ENCODE measurements at places on chromosomes 11 and 22.

GRCh38 chr11:40190294-40190693 is 1269.2 kb downstream of the LRRC4C start:
- no peak for DNase-seq

DNA sequence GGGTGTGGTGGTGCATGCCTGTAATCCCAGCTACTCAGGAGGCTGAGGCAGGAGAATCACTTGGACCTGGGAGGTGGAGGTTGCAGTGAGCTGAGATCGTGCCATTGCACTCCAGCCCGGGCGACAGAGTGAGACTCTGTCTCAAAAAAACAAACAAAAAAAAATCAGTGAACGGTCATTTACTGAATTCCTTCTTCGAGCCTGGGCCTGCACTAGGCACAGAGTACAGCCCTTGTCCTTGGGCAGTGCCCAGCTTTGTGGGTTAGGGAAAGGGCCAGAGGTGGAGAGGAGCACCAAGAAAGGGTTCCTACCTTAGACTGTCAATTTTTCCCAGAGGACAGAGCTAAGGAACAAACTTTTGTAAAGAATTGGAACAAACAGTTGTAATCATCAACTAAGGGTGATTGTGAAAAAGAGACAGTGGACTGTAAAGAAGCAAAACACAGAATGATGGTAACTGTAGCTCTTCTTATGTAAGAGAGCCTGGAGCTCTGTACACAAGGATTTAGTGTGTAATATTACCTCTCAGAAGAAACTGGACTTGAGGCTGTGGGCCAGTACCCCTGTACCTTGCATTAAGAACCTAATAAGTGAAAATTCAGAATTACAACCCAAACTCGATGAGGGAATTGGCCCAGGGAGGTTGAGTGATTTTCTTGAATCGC is 10.8 kb downstream of the GVQW3 start:
- DNase-seq, result no peak

DNA sequence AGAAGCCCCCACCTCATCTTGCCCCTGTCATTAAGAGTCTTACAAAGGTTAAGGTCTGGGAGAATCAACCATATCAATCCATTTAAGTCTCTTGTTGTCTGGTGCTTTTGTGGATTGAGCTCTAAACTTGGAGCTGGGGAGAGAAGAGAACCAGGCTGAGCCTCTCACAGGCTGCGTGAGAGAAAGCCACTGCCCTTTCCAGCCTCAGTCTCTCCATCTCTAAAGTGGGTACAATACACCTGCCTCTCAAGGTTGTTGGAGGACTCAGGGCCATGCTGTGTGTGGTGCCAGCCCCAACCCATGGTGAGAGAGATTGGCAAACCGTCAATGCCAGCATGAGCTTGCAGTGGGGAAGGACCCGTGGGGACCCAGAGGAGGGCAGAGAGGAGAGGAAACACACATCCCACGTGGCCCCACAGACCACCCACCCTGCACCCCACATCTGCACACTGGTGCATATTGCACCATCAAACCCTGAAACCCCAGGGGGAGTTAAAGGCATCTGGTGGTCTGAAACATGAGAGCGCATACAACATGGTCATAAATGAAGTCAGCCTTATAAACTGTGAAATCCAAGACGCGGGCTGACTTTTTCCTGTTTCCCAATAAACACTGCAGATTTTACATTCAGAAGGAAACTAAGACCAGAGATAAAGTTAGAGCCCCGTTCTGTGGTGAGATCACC is 27.5 kb upstream of the FBLN1 start:
- DNase-seq, result no peak

DNA sequence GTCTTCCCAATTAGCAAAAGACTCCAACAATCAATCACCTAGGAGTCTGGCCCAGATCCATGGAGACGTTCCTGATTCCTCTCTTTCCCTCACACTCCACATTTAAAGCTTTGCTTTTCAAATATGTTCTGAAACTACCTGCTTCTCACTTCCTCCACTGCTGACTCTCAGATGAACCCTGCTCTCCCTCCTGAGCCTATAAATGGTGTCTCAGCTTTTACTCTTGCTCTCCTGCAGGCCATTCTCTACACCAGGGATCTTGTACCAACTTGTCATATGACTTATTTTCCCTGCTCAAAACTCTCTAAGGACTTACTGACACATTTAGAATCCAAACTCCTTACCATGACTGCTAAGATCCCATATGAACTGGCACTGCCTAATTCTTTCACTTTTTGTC is 138.4 kb upstream of the DDI1 start:
- no peak for DNase-seq

GRCh38 chr11:17634776-17635550 is 84.4 kb upstream of the MYOD1 start:
- no peak for DNase-seq

GRCh38 chr11:27242591-27242990 is 120.4 kb downstream of the CCDC34 start:
- no peak for DNase-seq

DNA sequence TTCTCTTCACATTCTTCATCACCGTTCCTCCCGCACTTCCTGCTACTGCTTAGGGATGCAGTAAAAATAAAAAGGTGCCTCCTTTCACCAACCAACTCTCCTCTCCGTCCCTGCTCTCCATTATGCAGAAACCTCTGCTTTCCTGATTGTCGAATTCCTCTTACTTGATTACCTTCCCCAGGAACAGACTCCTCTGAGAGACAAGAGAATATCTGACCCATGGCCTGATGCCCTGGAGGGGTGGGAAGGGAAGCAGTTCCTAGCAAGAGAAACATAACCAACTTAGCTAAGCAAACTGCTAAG is 80.9 kb downstream of the TRIM29 start:
- DNase-seq, result no peak

GRCh38 chr11:59755701-59756557 is 753 bp downstream of the STX3 start:
- DNase-seq, result peak; percentile 42

GRCh38 chr11:88297421-88297820 is 40.1 kb downstream of the CTSC start:
- no peak for DNase-seq

Data from stimulated activated CD4-positive, alpha-beta T cell treated with anti-CD3 and anti-CD28 coated beads, Interleukin-4, amount 100 ng/mL, for 1 hour (primary cell).